Naive B cell (primary cell): ENCODE measurements at places on chromosomes 2 and 18. TPM values are rescaled to one million over a fixed set of nuclear protein-coding genes. Genes with fewer than 3 reads are reported as not detected.

DNA sequence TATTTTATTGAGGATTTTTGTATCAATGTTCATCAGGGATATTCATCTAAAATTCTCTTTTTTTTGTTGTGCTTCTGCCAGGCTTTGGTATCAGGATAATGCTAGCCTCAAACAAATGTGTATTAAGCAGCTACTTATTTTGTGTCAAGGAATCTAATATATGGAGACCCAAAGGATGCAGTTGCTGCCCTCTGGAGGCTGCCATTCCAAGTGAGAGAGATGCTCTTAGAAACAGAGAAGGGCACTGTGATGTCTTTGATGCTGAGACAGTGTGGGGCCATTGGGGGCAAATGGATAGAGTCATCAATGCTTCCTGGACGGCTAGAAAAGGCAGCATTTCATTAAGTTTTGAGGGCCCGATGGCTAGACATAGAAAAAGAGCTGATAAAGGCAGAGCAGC lies 292.6 kb downstream of the SETBP1 start:
- no peak for DNase-seq

Gene PROKR1
- not detected for polyA plus RNA-seq

DNA sequence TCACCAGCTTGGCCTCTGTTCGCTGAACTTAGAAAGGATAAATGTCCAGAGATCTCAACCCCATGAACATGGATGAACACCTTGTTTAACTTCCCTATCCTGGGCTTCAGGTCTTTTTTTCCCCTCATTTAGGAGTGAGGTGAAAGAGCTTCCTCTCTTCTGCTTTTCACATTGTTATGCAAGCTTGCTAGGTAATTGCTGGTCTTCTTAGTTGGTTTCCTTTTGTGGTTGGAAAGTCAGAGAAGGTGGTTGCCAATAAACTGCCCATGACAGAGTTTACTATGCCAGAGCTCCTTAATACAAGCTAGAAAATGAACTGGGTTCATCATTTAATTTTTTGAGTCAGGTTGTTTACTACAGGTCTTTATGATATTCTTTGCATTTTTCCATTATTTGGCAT lies 16.6 kb downstream of the SLC9A4 start:
- no peak for DNase-seq

GRCh38 chr18:59704146-59704545 lies 6.9 kb upstream of the CCBE1 start:
- no peak for DNase-seq

Gene CFAP210
- not detected for polyA plus RNA-seq

GRCh38 chr2:69645031-69645431 lies 1.5 kb upstream of the AAK1 start:
- no peak for DNase-seq

Gene ARHGAP15
- 208 TPM for polyA plus RNA-seq

GRCh38 chr2:221710744-221711143 lies 138.6 kb upstream of the EPHA4 start:
- no peak for DNase-seq

DNA sequence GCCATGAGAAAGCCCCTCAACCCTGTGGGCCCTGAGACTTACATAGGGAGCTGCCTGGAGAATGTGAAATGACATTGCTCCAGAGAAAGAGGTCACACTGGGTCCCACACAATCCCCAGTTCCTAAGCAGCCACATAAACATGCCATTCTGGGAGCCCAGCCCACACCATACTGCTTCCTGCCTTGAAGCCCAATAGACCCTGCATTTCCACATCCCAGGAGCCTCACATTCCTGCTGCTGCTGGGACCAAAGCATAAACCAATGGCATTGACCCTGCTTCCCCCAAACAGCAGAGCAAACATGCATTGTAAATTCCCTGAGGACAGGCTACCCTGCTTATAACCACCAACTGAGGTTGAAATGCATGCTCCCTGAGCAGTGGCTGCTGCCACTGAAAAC lies 1117.6 kb upstream of the SLC39A10 start:
- DNase-seq, result no peak

DNA sequence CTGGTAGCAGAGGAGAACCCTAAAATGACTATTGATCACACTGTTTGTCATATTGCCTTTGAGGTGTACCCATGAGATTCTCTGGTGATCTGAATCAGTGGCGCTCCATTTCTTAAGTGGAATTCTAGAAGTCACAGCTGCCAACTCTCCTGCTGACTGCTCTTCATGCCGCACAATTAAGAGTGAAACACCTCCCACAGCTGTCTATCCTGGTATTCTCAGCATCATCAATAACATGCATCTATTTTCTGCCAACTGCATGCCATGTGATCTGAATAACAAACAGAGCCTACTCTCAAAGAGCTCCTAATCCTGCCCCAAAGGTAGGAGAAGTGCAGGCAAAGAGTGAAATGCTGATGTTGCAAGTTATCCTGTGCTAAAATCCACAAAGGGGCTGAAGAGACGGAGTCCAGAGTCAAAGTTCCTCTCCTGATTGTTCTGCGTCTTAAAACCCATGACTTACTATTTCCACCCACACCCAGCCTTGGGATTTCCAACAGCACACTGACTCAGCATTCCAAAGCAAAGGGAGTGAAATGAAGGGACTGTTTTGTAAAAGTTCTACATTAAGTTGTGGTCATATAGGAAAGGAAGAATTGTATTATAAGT lies 13.7 kb upstream of the DAPL1 start:
- no peak for DNase-seq

DNA sequence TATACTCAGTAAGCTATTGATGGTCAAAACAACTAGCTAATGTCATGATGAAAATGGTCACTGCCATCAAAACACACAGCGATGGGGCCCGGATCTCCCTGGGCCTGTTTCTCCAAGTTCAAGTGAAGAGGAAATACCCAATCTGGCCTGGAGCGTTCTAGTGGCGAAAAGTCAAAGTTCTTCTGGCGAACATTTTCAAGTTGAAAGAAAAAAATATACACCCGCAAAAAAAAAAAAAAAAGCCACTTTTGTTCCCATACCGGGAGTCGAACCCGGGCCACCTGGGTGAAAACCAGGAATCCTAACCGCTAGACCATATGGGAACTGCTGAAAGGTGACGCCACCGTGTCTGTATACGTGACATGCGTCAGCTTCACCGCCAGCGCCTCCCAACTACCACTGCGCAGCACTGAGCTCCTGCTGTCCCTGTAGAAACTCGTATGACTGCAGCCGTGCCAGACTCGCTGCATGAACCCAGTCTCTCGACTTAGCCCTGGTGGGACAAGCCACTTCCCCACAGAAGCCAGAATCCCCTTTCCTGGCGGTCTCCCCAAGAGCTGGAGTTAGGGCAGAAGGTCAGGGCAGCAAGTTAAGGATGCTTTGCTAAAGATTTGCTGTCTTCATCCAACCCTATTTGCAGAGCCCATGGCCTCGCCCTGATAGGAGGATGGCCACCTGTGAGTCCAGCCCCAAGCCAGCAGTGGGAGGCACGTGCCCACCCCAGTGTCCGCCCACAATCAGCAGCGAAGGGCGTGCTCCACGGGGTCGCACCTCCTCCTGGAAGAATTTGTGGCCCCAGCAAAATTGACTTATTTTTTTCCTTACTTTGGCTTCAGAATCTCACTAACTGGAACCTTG lies 5.6 kb upstream of the IMP4 start:
- peak; percentile 31 for DNase-seq

DNA sequence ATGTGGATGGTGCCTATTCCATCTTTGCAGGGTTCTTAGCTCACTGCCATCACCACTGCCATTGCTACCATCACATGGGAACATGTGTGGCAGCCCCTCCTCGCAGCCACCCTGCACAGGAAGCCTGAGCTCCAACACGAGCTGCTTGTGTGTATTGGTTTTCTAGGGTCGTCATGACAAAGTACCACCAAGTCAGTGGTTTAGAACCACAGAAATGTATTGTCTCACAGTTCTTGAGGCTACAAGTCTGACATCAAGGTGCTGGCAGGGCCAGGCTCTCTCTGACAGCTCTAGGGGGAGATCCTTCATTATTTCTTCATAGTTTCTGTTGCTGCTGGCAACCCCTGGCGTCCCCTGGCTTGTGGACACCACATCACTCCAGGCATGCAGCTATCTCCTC lies 10.3 kb upstream of the IL1R2 start:
- DNase-seq, result no peak

Gene HMSD
- polyA plus RNA-seq, result not detected
